Erythroblast (primary cell): ENCODE measurements at places on chromosomes 16 and 17.
A peak's percentile ranks its signal among the peaks of the same experiment; 100 is the strongest.

GRCh38 chr17:46157443-46158062, 35.7 kb downstream of the KANSL1 start:
- no peak for DNase-seq

- DNase-seq: no peak
Observed at GRCh38 chr17:62902531-62903220, 63.4 kb upstream of the TANC2 start.

DNA sequence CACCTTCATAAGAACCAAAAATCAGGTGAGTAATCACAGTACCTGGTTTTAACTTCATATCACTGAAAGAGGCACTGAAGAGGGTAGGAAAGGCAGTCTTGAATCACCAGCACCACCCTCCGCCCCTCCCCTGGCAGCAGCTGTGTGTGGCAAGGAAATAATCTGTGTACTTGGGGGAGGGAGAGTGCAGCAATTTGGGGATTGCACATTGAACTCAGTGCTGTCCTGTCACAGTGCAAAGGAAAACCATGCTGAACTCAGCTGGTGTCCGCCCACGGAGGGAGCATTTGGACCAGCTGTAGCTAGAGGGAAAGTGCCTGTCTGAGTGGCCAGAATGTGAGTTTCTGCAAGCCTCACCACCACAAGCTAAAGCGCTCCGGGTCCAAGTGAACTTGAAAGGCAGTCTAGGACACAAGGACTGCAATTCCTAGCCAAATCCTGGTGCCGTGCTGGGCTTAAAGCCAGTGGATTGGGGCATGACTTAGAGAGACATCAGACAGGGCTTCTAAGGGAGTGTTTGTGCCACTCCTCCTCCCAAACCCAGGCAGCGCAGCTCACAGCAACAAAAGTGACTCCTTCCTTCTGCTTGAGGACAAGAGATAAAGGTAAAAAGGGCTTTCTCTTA, 39.7 kb upstream of the ALDH3A1 start:
- no peak for DNase-seq

- no peak for DNase-seq
Observed at GRCh38 chr17:13044572-13045065, 26.8 kb upstream of the ELAC2 start.

DNA sequence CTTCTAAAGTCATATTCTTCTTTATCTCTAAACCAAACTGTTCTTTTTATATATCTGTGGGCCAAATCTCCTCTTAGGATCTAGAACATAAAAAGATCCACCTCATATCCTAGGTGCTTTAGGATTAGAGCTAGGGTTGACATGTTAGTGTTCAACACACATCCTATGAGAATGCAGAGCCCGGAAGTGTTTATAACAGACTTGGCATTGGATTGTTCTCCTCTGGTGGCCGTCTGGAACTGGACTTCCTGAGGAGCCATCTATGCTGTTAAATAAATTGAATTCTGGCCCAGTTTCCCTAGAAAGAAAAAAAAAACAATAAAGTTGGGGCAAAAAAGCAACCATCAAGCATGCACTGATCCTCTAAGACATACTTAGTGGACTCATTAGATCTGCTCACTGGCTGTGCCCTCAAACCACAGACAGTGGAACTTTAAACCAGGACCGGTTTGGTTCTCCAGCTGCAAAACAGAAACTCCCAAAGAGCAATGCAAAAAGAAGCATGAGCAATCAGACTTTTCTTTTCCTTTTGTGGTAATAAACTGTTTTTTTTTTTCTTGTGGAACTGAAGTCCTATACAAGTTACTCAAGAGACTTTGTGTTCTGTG, 182.5 kb downstream of the ZNF18 start:
- no peak for DNase-seq

DNA sequence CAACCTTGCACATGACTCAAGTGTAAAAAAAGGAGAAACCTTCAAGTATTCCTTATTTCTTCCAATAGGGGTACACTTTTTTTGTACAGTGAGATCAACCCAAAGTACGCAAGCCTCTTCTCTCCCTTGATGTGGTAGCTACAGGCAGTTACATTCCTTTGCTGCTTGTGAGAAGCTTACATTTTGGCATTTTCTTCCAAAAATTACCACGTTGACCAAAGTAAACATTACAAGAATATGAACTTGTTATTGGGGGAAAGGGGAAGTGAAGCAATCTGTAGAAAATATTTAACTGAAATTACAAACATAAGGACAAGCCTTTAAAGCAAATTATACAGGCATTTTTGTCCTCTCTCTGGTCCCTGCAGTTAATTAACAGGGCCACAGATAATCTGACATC, 97.0 kb upstream of the TOB1 start:
- no peak for DNase-seq

DNA sequence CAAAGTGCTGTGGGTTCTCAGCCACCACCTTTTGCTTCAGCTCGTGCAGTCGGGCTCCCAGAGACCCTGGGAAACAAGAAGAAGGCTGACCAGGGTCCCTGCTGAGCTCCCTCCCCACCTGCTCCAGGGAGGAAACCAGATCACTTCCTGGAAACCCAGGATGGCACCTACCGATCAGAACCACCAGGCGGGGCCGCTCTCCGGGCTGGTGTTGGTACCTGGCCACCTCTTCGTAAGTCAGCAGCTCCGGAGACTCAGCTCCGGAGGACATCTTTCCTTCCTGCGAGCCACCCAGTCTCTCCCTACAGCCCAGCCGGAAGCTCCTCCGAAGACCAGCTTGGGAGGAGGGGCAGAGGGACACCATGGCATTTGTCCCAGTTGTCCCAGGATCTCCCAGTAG, 18.9 kb downstream of the MPP3 start:
- DNase-seq: no peak

DNA sequence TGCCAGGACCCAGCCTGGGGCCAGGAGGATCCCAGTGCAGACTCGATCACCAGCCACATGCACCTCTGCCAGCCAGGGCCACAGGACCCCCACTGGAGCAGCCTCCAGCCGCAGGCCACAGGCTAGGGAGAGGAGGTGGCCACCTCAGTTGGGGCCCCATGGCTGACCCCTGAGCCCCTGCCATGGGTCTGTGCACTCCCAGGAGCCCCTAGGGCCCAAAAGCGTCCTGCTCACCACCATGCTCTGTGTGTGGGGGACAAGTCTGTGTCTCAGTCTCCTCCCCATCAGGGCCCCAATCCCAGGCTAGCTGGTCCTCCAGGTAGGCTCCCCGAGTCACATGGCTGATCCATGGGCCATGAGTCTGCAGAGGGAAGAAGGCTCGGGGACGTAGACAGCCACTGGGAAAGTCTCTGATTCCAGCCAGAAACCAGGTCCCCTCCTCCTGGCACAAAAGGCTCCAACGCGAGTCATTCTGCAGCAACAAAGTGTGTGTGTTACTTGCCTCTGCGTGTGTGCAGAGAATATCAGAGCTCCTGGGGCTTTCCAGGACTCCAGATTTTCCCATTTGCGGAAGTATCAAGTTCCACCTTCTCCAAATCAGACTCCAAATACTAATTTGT, 6.1 kb upstream of the PRSS8 start:
- no peak for DNase-seq

- no peak for DNase-seq
Observed at GRCh38 chr17:49397586-49397985, 17.1 kb downstream of the PHB1 start.

DNA sequence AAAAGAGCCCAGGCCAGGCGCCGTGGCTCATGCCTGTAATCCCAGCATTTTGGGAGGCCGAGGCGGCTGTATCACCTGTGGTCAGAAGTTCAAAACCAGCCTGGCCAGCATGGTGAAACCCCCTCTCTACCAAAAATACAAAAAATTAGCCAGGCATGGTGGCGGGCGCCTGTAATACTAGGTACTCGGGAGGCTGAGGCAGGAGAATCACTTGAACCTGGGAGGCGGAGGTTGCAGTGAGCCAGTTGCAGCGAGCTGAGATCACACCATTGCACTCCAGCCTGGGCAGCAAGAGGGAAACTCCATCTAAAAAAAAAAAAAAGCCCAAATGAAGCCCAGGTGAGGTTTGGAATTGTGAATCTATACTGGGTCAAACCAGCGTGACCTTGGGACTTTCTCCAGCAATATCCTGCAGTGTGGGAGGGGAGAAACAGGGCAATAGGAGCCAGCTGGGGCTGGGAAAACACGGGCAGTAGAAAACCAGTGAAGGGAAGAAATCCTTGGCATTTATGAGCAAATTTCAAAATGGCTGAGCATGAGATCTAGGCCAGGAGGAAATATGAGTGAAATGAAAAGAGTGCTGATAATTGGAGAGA, 8.2 kb upstream of the DHX8 start:
- DNase-seq: no peak

DNA sequence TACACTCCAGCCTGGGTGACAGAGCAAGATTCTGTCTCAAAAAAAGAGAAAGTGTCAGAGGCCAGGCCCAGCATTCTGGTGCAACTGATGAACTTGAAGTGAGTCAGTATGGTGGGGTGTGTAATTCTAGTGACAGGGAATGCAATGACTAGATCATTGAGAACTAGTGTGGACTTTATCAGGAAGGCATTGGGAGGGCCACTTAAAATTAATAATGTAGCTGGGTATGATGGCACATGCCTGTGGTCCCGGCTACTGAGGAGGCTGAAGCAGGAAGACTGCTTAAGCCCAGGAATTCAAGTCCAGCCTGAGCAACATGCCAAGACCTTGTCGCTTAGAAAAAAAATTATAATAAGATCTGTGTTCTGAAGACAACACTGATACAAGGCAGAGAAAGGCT, 90.8 kb downstream of the STX8 start:
- no peak for DNase-seq

GRCh38 chr16:54928411-54929089, 2.1 kb upstream of the IRX5 start:
- peak; percentile 79 for DNase-seq

DNA sequence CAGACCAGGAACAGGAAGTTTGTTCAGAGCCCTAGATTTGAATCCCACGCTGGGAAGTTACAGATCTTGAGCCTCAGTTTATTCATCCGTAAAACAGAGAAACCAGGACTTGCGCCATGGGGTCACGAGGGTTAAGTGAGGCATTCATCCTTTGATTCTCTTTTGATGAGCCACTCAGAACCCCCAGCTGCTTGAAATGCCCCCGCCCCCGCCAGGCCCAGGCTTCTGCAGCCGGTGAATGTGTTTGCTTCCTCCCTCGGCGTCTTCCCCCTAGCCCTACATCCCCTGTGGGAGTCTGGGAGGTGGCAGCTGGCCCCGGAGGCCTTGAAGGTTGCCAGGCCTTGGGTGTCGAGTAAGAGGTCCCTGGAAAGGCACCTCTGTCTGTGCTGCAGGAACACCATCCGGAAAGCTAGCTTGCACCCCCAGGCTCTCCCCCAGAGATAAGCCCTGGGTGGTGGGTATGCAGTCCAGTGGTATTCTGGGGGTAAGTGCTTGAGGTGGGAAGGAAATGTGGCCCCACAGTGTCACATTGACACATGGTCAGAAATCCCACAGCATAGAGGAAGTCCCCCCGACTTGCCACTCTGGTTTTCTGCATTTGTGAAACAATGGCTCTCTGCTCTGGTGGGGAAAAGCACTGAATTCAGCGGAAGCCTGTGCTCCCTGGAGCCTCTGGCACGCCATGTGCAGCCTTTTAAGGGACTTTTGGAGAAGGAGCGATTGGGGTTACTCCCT, 14.9 kb downstream of the IRF8 start:
- DNase-seq: no peak

- no peak for DNase-seq
Observed at GRCh38 chr17:76356803-76357456, 3.2 kb upstream of the PRPSAP1 start.

DNA sequence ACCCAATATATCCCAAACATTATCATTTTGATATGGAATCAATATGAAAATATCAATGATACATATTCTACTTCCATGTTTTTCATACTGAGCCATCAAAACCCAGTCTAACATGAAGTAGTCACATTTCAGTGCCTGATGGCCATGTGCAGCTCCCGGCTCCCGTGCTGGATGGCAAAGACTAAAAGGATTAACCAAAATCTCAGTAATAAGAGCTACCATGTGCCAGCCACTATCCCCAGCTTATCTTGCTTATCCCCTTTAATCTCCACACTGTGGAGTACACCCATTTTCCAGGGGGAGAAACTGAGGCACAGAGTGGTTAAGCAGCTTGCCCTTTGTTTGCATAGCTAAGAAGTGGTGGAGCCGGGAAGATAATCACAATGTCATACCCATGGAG, 9.2 kb downstream of the CD300LG start:
- DNase-seq: no peak

DNA sequence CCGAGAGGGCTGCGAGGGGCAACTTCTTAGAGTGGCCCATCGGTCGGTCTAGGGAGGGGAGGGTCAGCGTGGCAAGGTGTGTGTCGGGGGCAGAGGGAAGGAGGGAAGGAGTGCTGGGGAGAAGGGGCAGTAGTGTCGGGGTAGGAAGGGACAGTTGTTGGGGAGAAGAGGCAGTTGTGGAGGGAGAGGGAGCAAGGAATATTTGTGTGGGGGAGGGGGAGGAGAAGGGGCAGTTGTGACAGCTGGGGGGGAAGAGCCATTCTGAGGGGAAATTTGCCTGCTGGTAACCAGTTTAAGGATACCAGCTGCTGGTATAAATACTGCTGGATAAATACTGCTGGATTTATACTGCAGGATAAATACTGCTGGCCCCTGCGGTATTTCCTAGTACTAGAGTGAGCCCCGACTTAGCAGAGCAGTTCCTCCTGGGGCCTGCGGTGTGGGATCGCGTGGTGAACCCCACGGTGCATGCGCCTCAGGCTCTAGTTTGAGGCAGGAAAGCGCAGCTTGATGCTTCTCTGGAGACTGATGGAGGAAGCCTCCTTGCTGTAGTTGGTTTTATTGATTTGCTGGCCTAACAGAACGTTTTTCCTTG, 309 bp downstream of the DNAH2 start:
- DNase-seq: no peak

DNA sequence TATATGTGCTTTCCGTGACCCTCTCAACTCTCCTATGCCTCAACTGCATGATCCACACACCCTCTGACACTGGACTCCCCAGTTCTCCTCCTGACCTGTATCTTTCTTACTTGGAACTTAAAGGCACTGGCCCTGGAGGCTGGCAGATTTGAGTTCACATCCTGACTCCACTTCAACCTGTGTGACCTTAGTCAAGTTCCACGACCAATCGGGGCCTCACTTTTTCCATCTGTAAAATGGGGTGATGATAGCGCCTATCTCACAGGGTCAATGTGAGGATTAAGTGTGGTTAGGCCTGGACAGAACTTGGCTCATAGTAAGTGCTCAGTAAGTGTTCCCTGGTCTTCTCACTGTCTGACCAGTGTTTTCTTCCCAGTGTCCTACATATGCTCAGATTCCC, 25.1 kb downstream of the MARF1 start:
- no peak for DNase-seq

- no peak for DNase-seq
Observed at GRCh38 chr16:76897816-76898215, 293.2 kb upstream of the MON1B start.
